ENCODE measurements at places on chromosomes 2 and 18.

- no peak for DNase-seq
Measured at GRCh38 chr2:237466211-237466610, 20.8 kb upstream of the MLPH start.

- no peak for DNase-seq
Measured at GRCh38 chr2:126239320-126239955, 416.5 kb upstream of the GYPC start.

DNA sequence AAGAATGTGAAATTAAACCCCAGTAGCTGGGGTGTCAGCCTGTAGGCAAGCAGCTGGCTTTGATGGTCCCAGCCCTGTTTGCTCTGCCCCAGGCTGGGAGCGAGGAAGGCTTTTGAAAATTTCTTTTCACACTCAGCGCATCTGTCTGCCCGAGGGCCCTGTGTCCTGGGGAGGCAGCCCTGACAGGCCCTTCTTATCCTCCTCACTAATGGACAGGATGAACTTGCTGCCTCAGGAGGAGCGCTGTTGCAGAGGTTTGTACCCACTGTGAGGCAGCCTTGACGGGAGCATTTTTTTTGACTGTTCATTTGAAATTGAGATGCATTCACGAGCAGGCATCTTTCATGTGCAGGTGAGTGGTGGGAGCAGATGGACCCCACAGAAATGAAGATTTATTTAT, 62.4 kb downstream of the SERPINB8 start:
- no peak for DNase-seq

GRCh38 chr2:30677231-30677630, 130.0 kb downstream of the CAPN13 start:
- DNase-seq, result no peak

- no peak for DNase-seq
Measured at GRCh38 chr2:175462246-175462645, 280.7 kb upstream of the ATP5MC3 start.

- no peak for DNase-seq
Measured at GRCh38 chr2:217049422-217049821, 189.6 kb upstream of the TNP1 start.

GRCh38 chr18:21672521-21673267, 31.9 kb downstream of the ABHD3 start:
- DNase-seq, result no peak
